Activated naive CD4-positive, alpha-beta T cell (primary cell): ENCODE measurements at places on chromosomes 6 and 20.

- DNase-seq = no peak
Measured at GRCh38 chr6:39048481-39049399, at the start of gene GLP1R. Gene GLP1R, plus strand, starts transcription at chr6:39048781. Its CDS starts 60 bp downstream, at chr6:39048841.

- DNase-seq = no peak
Measured at GRCh38 chr6:7136859-7137334, 29.1 kb downstream of the RREB1 start.

DNA sequence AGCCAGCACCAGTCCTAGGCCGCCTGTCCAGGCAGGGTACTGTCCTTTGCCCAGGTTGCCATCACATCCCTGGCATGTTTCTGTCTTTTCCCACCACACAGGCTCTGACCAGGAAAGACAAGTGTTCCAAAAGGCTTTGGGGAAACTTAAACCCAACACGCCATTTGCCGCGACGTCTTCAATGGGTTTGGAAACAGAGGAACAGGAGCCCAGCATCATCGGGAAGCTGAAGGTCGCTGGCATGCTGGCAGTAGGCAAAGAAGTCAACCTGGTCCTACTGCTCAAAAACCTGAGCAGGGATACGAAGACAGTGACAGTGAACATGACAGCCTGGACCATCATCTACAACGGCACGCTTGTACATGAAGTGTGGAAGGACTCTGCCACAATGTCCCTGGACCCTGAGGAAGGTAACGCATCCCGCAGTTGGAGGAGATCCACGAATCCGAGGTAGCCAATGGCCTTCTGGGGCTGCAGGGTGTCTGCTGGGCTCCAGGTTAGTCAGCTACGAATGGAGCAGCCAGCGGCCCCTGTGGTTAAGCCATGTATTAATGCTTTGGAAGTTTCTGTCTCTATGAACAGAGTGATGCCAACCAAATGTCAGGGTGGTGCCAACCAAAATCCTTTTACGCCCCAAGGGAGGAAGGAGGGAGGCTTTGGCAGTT lies 36.2 kb downstream of the TGM3 start:
- DNase-seq = no peak

DNA sequence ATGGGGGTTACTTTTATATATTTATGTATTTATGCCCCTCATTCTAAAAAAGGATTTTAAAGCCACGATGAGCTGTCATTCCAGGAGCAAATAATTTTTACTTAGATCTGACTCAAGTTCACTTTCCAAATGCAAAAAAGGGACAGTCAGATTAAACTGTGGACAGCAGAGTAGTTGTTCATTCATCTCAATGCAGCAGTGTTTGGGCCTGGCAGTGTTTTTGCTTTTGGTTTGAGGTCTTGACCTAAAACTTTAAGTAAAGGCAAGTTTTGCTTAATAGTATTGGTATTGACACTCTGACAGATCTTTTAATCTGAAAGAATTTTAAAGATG lies 13.9 kb downstream of the JARID2 start:
- no peak for DNase-seq

- no peak for DNase-seq
Measured at GRCh38 chr6:63269470-63269869, 50.3 kb downstream of the LGSN start.

DNA sequence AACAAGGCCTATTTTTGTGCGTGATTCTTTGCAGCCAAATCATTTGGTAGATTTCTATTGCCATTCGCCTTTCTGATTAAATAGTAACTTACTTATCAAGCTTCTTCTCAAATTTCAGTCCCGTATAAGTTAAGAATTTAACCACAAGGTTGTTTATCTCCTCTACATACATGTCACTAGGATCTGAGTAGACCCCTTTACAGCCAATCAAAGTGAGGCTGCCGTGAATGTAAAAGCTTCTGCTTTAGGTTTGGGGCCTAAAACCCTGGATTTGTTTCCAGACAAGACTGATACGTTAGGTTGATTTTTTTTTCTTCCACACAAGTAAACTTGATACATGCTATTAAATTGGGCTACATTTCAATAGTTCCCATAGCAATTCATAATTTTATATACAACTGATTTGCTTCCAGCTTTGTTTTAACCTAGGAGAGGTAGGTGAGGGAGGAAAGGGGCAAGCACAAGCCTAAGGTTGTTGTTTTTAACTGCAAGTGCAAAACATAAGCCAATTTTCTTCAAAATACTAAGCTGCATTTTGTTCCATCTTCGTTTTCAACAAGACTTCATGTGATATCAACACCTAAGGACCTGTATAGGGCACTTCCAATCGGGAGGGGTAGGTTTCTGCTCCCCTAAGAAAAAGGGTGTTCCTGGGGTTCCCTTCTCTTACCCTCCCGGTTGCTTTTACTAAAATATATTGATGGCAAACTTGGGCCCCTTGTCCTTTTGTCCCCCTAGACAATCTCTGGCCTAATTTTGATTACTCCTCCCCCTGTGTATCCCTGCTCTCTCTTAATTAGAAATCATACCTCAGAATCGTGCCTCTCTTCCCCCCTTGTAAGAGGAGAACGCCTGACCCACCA lies 1.7 kb downstream of the RANBP9 start:
- DNase-seq = no peak

GRCh38 chr6:125188594-125189203 lies 35.1 kb downstream of the TPD52L1 start:
- DNase-seq = no peak

DNA sequence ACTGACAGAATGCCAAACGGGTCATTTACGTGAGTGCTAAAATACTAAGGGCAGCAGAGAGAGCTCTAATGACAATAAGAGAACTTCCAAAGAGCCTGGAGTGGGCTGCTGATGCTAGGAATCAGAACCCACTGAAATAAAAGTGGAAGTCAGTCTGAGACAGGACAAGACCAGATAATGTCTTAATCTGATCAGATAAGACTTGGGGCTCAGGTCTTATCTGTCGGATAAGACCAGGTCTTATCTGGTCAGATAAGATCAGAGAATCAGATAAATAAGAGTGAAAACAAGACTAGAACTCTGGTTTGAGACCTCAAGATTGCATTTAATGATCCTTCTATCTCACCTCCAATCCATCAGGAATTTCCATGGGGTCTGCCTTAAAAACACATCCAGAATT lies 18.6 kb downstream of the LRP11 start:
- DNase-seq = no peak

DNA sequence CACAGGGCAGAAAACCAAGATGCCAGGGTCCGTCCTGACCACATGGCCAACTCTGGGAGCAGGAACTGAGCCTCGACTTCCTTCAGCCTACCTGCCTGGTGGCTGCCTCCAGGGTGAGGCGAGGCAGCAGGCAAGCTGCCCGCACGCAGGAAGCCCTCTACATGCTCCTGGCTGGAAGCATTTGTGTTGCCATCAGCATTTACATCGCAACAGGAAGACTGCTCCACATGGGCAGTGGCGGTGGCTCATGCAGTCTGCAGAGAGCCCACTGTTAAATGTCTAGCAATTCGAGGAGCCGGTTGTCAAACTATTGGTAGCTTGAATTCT lies 233.8 kb downstream of the SYNDIG1 start:
- no peak for DNase-seq

DNA sequence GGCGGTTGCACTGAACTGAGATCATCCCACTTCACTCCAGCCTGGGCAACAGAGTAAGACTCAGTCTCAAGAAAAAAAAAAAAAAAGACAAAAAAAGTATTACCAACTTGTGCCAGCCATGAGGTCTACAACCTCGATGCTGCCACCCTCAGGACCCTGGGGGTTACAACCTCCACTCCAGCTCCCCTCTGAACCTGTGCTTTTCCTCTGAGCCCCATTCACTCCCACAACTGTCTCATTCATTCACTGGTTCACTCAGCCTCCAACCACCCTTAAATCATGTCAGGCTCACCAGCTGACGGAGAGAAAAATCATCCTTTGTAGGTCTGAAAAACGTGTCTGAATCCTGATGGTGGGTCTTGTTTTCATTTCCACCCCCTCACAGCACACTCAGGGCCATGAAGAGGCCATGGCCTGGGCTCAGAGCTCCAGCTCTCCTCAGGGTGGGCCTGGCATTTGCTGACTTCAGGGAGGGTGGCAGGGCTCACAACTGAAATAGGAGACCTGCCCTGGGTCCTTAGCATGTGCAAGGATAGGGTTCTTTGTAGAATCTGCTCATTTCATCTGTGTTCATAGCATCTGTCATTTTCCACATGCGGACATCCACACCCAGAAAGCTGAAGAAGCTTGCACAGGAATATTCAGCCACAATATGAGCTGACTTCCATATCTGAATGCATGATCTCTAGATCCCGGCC lies 1.9 kb upstream of the ULBP1 start:
- no peak for DNase-seq

- DNase-seq = no peak
Measured at GRCh38 chr6:100281471-100281901, 183.2 kb downstream of the SIM1 start.

DNA sequence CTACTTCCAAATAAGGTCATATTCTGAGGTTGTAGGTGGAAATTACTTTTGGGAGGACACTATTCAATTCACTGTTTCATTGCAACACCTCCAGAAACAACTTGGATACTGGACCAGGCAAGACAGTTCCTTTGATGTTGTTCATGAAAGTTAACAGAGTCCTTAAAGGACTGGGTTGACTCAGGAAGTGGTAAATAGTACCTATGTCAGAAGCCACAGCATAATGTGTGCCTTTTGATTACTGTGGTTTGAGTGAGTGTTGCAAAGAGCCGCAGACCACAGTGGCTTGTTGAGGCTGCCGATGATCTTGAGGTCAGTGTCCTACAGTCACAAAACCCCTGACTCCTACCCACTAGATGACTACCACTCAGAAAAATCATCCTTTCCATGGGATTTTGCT lies 10.9 kb downstream of the IL20RA start:
- DNase-seq = no peak

DNA sequence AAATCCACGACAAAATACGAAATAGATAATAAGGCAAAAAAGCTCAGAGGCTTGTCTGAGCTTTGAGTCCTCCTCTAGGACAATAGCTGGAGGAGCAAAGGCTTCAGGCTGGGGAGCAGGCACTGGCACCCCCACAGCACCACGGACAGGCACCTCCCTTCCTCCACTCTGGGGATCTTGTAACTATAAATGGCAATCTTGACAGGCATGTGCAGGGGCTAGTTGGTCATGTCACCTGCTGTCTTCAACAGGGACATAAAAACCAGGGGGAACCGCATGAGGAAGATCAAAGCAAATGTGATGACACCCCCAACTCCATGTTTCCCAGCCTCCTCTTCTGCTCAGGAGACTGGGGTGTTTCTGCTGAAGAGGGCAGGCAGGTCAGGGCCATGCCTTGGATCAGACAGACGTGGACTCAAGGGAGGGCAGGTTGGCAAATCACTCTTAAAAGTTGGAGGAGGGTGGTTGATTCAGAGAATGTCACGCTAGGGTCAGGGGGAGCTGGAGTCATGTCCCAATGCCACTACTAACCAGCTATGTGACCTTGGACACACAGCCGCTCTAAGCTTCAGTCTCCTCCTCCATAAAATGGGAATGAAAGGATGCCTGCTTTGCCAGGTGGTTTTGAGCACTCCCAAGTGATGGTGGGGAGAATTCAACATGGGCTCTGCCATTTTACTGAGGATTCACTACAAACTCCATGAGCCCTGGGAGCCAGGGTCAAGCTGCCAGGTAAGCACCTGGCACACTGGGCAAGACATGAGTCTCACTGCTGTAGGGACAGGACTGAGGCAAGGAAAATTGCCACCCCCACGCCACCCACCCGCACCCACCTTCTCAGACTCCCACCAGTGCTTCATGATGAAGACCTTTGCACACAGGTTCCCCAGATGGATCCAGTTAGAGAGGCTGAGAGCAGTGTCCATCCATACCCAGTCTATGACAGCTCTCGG lies 48.0 kb downstream of the NPEPL1 start:
- DNase-seq = no peak

DNA sequence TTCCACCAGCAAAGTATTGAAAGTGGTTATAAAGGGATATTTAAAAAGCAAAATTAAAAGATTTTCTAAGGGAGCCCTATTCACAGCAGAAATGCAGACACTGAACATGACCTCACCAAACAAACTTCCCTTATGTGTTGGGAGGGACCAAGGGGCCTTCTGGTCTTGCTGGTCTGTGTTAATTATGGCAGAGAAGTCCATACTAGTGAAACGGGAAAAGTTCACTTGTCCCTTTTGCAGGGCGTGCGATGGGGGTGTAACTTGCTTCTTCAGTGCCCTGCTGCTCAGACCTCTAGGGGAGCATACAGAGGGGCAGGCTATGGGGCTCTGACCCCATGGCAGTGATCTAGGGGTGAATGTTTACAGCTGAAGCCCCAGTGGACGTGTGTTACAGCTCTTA lies 53.0 kb upstream of the ZNF337 start:
- DNase-seq = no peak

DNA sequence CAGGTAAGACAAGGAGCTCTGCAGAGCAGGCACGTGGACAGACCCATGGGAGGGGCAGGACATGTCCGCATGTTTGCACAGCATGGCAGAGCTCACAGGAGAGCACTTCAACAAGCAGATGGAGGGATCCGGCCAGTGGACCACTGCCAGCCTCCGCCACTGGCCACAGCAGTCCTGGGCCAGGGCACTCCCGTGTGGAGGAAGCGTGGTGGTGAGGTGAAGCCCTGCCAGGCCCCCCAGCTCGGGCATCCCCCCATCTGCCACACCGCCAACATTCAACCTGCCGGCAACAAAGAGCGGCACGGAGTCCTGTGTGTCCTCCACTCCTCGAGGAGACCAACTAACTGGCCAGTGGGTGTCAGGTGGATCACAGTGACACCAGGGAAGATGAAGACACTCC lies 104.3 kb upstream of the AGPAT4 start:
- DNase-seq = no peak
